Activated CD8-positive, alpha-beta memory T cell treated with anti-CD3 and anti-CD28 coated beads for 1 hour (primary cell): ENCODE measurements at places on chromosomes 16 and 17.

GRCh38 chr17:43591779-43592562, 45.8 kb upstream of the ETV4 start:
- no peak for DNase-seq

- no peak for DNase-seq
These were observed 2.2 kb upstream of the ZNF750 start for GRCh38 chr17:82841921-82842596.

DNA sequence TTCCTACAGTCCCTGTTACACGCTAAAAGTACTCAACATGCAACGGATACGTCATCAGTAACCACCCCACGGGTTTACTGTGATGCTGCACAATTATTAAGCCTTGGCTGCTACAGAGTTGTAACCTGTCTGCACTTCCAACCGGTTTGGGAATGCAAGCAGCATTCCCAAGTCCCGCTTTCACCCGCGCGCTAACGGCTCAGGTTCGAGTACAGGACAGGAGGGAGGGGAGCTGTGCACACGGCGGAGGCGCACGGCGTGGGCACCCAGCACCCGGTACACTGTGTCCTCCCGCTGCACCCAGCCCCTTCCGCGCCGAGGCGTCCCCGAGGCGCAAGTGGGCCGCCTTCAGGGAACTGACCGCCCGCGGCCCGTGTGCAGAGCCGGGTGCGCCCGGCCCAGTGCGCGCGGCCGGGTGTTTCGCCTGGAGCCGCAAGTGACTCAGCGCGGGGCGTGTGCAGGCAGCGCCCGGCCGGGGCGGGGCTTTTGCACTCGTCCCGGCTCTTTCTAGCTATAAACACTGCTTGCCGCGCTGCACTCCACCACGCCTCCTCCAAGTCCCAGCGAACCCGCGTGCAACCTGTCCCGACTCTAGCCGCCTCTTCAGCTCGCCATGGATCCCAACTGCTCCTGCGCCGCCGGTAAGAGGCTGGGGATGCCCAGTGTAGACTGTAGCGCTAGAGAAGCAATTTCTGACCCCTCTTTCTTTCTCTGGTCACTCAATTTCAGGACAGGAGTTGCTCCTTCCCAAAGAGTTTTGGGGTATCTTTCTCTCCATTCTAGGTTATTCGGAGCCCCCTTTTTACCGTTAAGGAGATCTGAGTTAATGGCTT, at the start of gene MT2A:
Gene MT2A (plus strand): TSS at position 542 of the 833 bp plus-strand sequence. CDS start 72 bp downstream, at position 614.
- DNase-seq, result peak; percentile 75

GRCh38 chr17:28379814-28380801, 8.6 kb downstream of the SARM1 start:
- no peak for DNase-seq

DNA sequence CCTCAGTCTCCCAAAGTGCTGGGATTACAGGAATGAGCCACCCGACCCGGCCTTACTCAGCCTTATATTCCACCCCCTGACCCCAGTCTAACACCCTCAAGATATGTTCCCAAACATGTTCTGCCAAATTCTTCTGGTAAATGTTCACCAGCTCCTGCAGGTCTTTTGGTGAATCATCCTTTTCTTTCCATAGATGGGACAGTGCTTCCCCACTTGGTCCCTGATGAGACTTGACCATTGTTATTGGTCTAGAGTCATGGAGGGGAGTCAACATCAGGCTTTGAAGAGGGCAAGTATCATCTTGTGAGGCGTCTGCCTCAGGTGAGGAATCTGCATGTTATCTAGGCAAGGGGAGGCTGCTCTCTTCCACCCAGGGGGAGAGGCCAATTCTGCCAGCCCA, 10.4 kb upstream of the RUNDC3A start:
- DNase-seq, result no peak

DNA sequence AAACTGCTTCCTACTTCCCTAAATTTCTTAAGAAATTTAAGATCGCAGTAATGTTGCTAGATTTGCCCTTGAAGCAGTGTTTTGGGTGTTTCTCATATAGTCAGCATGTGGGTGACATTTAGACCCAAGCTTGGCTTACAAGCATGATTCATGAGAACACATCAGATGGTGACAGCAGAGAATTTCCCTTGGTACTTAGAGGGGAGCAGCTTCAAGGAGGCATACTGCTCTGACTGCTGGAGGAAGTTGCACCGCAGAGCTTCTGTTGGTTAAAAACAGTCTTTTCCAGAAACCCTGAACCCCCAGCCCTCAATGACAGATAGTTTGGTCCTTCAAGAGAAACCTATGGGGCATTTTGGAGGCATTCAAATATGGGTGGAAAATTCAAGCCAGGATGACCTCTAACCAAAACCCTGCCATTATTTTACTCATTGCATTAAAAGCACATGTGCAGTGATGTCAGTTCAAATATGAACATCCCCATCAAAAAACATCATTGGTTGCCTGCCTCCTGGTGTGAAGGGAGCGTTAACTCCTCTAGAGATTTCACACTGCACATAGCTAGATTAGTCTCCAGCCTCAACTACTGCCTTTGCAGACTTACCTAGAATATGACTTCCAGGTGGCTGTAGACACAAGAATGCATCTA, 201.5 kb upstream of the CACNG5 start:
- DNase-seq, result no peak

DNA sequence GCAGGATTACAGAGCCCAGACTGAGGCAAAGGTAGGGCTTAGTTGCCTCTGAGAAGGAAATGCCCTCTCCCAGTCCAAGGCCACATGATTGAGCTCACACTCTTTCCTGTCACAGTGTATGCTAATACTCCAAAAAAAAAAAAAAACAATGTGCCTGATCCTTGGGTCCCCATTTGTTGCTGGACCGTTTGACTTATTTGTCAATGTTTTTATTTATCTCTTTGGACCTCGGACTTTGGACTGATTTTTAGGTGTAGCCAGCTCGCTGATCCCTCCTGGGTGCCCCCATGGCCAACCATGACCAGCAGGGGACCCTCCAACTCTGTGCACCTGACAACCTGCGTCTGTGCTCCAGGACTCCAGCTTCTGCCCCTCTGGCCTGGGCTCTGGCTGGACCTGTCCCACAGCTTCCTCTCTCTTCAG, 622 bp upstream of the CCL16 start:
- DNase-seq, result no peak

DNA sequence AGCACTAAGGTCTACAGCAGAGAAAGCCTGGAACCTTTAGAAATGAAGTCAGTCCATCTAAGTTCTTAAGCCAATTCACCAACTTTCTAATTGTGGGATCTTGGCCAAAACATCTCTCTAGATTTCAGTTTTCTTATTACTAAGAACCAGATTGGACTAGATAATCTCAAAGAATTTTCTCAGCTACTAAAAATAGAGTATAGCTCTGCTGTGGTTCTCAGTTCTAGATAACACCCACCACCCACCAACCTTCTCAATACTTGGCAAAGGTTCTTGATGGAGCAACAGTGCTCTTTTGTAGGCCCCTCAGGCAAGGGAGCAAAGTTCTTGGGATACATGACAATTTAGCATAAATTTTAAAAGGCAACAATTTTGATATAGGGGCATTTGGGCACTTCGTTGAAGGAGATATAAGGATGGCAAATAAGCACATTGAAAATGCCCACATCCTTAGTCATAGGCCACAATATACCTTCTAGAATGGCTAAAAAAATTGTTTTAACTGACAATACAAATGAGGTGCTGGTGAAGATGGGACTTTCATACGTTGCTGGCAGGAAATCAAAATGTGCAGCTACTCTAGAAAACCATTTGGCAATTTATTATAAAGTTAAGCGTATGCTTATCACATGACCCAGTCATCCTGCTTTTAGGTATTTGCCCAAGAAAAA, 74.4 kb upstream of the TMEM132E start:
- DNase-seq, result no peak

DNA sequence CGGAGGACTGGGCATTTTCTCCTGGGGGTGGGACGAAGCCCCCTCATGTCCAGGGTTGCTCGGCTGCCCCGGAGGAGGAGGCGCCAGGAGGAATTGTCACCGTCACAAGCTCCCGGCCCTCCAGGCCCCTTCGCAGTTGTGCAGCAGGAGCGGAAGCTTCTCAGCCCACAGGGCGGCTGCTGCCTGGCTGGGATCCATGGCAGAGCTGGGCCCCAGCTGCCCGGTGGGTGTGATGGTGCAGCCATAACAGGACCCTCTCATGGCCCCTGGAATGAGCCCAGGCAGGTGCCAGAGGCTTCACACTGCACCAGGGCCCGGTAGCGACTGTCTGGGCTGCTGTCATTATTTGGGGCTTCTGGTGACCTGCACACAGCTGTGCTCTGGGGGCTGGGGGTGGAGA, 54.9 kb upstream of the GNG13 start:
- DNase-seq, result no peak

DNA sequence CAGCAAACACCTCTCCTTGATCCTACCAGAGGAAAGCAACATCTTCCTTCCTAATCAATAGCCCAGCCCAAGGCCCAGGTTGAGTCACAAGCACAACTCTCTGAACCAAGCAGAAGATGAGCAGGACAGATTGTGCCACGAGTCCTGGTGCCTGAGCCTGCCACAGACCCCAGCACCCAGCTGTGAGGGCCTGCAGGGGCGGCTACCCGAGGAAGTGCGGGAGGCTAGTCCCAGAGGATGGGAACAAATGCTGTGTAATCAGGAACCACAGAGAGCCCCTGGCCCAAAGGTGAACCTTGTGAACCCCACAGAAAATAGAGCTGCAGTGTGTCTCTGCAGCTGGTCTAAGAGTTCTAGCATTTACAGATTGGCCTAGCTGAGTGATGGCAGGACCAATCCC, 126.8 kb upstream of the HSBP1 start:
- no peak for DNase-seq

DNA sequence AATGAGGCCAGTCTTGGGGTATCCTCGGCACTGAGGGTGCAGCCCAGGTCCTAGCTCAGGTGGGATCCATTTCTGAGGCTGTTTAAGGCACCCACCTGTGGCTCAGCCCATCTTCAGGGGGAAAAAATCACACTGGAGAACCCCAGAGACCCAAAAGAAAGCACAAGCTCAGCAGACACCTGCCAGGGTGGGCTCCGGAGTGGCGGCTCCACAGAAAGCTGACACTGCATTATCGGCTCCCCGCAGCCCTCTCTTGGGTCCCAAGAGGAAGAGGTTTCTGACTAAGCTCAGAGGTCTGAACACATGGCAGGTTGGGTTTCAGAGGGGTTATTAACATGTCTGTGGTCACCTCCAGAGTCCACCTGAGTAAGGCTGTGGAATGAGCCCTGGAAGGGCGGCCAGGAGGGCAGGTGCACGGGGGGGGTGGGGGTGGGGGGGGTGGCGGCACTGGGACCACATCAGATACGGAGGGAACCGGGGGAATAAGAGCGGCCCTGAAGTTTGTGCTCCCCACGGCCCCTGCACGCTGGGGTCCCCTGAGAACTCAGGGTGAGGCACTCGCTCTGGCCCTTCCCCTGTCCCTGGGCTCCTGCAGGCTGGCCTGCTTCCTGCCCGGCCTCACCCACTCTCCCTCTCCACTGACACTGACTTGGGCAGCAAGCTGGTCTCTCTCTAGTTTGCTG, 79.5 kb downstream of the TIMM22 start:
- no peak for DNase-seq

- no peak for DNase-seq
These were observed 78.3 kb upstream of the PLCG2 start for GRCh38 chr16:81700780-81701165.

- DNase-seq, result peak; percentile 88
These were observed at the start of gene C16orf54 for GRCh38 chr16:29745853-29746345. Gene C16orf54 (minus strand): TSS chr16:29745990. CDS start chr16:29744951, 1,039 bp downstream.

DNA sequence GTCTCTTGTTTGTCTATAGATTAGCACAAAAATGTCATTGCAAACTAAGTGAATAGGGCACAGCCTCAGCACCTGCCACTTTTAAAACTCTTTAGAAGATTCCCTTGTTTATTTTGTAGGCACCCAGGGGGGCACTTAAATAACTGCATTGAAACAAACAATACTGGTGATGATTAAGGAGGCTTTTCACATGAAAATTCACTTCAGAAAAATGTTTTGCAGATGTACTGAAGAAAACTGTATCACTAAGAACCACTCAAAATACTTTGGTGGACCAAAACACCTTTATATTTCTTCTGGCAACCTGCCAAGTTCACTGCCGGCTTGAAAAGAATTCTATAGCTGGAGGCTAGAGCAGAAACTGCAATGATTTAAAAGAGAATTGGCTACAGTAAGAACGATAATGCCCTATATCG, 281.5 kb downstream of the TOX3 start:
- no peak for DNase-seq

DNA sequence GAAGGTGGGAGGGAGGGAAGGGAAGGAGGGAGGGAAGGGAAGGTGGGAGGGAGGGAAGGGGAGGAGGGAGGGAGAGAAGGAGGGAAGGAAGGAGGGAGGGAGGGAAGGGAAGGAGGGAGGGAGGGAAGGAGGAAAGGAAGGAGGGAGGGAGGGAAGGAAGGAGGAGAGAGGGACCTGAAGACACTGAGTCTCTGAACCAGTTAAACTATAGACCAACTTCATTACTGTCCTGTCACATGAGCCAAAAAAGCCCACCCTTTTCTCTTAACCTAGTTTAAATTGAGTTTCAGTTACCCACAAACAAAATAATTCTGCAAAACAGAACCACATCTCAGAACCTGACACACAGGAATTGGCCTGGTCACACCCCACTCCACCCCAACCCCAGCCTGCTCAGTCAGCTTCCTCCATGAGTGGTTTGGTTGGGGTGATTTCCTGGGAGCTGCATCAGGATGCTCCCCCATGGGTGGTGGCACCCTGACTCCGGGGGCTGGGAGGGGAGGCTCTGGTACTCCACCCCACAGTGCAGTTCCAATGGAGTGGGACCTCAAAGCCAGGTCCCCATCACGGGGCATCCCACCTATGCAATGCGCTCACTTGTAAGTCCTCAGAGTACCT, 4.7 kb upstream of the PRR29 start:
- DNase-seq, result no peak

- no peak for DNase-seq
These were observed 228.4 kb downstream of the IRF8 start for GRCh38 chr16:86127366-86127765.

- DNase-seq, result no peak
These were observed 527.2 kb downstream of the GRIN2A start for GRCh38 chr16:9655051-9655450.

DNA sequence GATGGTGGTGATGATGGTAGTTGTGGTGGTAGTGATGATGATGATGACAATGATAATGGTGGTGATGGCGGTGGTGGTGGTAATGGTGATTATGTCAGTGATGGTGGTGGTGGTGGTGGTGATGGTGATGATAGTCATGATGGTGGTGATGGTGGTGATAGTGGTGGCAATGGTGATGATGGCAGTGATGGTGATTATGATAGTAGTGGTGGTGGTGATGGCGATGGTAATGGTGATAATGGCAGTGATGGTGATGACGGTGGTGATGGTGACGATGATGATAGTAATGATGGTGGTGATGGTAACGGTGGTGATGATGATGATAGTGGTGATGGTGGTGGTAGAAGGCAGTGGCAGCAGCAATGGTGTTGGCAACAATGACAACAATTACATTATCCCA, 55.3 kb downstream of the RBFOX3 start:
- DNase-seq, result no peak

GRCh38 chr17:56936697-56937322, 23.0 kb upstream of the TRIM25 start:
- DNase-seq, result no peak

- peak; percentile 53 for DNase-seq
These were observed at the start of the genes HEXD and OGFOD3 for GRCh38 chr17:82418001-82418986. Gene HEXD (plus strand): TSS chr17:82418347. CDS start chr17:82419800, 1,453 bp downstream. Gene OGFOD3 (minus strand): TSS chr17:82418586. CDS start chr17:82418485, 101 bp downstream.
